Fibroblast of mammary gland (primary cell): ENCODE measurements at places on chromosomes 1 and 21.
A peak's percentile ranks its signal among the peaks of the same experiment; 100 is the strongest.

DNA sequence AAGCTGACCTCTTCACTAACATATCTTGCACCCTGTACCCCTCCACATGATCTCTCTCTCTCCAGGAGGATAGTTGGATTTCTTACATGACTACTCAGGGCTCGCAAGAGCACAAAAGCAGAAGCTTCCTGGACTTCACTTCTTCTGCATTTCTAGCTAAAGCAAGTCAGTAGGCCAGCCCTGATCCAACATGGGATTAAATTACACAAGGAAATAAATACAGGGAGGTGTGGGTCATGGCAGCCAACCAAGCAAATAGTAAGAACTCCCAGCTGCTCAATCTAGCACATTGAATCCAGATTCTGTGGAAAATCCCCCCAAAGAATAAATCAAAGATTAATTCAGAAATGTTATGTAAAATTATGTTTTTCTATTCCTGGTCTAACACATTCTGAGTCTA lies 33.3 kb downstream of the KLHDC7A start:
- DNase-seq: no peak

DNA sequence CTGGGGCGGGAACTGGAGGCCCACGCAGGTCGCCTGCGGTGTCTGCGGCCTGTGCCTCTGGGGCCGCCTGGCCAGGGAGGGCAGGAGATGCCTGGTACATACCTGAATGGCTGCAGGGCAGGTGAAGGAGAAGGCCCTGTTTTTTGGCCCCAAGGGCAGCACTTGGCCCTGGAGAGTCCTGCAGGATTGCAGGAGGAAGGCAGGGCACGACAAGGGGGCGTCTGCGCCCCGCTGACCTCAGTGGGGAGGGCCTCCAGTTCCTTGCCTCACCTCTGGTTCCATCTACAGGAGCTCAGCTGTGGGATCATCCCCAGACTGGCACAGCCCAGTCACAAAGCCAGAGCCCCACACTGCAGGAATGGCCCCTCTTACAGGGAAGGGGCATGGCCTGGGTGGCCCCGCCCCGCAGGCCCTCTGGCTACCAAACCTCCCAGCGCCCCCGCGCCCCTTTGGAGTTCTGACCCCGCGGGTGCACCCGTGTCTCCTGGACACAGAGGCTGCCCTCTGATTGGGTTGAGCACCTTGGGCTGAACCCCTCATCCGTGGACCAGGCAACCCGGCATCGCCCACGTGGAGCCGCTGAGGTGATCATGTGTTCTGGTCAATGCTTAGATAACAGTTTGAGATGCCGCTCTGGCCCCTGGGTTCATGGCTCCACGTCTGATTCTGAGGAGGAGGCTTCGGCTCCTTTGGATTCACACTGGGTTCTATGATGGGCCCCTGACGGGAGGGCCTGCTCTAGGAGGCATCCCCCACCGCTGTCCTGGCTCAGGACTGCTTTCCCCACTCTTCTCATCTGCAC lies 1.3 kb upstream of the PEX10 start:
- no peak for DNase-seq

- no peak for DNase-seq
Measured at GRCh38 chr1:229223498-229223897, 47.4 kb upstream of the RAB4A start.

DNA sequence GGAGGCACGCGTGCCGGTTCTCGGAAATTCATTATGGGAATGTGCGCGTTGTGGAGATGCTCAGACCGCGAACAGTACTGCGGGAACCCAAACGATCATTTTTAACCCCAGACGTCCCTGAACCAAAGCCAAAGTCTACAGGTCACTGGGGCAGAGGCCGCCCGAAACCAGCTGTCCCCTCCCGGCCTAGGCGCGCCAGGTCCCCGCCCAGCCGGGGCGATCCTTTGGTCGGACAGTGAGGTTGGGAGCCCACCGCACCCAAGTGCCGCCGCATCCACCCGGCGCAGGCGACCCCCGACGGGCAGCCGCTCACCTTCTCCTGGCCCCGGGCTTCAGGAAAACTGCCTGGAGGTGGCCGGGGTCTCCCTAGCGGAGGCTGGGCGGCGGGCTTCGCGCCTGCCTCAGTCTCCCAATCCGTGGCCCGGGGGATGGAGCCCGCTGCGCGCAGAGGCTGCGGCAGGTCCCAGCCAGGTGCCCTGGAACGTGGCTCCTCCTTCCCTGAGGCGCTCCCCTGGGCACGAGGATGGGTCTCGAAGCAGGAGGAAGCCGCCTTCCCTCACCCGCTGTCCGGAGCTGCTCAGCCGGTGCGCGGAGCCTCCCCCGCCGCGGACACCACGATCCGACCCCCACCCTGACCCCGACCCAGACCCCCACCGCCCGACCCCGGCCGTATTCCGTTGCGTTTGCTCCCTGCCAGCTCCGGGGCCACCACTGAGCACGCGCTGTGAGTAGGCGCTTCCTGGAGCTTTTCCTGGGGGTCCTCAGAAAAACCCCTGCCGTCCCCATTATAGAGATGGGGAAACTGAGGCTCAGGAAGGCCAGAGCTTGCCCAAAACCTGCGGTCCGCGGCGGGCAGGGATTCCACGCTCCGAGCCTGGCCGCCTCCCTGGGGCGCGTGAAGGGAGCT lies 8.1 kb upstream of the SLX9 start:
- DNase-seq: no peak

DNA sequence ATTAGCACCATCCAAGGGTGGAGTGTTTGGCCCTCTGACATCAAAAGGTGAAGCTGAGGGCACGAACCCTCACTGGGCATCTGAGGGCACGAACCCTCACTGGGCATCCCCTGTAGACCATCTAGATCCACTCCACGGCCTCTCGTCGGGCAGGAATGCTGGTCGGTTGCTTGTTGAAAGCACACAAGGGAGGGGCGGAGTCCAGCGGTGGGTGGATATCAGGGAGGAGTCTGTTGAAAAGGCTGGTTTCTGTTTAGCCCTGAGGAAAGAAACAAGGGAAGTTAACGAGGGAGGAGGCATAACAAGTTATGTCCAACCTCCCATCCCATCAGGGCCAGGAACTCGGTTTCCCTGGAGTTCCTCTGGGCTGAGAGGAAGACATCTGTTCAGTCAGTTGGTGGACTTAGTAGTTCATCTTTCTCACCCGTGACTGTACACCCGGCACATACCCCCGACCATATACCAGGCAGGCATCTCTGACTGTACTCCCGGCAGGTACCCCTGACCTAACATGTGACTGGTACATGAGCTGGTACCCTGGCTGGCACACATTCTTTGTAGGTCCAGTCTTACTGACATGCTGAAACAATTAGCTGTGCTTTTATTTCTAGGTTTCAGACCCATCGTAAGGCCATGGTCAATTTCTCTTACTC lies 32.1 kb upstream of the PDE9A start:
- peak; percentile 49 for DNase-seq

- peak; percentile 40 for DNase-seq
Measured at GRCh38 chr1:183164340-183164739, 21.7 kb upstream of the LAMC2 start.

DNA sequence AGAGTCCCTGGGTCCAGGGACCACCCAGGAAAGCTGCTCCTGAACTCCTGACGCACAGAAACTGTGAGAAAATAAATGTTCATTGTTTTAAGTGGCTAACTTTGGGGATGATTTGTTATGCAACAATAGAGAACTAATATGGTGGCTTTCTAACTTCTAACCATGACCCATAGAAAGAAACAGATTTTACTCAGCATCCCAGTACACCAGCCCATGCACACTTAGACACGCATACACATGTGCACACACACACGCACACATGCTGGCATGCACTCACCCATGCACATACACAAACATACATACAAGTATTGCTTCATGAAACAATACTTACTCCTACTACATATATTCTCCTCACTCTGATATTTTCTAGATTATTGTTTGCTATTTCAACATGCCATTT lies 57.1 kb downstream of the NID1 start:
- DNase-seq: no peak

DNA sequence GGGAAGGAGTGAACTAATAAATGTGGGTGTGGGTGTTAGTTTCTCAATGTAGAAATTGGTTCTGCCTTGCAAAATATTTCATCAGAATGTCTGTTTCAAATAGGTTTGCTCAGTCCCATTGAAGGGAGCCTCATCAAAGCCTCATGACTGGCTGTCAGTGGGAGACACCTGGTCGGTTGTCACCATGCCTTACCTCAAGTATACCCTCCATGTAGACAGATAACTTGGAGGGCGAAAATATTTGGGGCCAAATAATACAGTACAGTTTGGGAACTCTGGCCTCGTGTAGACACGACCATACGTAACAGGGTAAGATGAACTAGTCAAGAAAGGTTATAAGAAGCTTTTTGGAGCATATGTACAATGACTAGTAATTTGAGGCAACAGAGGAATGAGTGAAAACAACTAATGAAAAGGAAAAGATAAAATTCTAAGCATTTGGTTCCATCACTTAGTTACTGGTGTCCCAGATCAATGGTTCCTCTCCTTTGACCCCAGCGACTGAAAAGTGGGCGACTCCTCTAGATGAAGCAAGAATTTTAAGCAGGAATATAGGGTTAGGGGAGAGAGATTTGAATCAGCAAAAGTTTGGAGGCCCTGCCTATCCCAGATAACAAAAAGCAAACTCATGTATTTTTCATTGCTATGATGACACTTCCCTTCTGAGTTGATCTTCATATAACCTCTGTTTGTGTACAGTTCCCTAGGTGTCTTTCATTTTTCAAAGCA lies 163.9 kb downstream of the LRRC40 start:
- DNase-seq: no peak

DNA sequence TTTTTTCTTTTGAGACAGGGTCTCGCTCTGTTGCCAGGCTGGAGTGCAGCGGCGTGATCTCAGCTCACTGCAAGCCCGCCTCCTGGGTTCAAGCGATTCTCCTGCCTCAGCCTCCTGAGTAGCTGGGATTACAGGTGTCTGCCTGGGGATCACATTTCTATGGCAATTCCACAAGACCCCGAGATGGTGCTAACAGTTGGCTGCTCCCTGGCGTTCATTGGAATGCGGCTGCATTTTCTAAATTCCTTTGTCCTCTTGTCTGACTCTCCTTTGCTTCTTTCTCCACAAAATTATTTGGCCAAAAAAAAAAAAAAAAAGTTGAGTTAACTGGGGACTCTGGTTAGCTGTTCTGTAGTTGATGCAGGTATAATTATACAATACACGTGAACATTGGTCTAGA lies 176.4 kb downstream of the ETS2 start:
- DNase-seq: no peak

- DNase-seq: no peak
Measured at GRCh38 chr1:238767321-238767720, 619.0 kb upstream of the CHRM3 start.

DNA sequence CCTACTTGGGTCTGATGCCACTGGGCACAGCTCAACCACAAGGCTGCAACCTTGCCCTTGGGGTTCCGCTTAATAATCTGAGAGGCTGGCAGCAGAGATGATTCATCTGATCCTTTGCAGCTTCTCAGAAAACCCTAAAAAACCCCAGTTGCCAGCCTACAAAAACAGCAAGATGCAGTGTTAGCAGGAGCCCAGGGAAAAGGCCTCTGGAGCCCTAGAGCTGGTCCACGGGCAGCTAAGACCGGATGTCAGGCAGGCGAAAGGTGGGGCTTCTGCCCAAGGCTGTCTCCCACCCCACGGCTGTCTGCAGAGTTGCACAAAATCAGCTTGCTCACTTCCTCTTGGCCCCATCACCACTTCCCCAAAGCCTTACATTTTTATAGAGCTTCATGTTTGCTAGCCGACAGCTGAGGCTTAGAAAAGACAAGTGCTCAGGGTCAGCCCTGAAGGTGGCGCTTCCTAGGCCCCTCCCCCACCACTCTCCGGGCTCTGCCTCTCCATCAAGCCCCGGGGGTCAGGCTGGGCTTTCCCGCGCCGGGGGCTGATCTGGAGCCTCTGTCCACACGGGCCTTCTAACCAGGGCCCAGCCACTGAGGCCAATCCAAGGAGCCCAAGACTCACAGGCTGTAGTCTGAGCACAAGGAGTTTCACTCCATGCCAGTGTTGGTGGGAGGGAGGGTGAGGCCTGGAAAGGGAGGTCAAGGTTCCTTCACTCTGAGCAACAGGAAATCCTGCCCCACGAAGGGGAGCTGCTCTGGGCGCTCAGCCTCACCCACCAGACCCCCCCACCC lies 4.2 kb upstream of the ADORA3 start:
- peak; percentile 55 for DNase-seq

DNA sequence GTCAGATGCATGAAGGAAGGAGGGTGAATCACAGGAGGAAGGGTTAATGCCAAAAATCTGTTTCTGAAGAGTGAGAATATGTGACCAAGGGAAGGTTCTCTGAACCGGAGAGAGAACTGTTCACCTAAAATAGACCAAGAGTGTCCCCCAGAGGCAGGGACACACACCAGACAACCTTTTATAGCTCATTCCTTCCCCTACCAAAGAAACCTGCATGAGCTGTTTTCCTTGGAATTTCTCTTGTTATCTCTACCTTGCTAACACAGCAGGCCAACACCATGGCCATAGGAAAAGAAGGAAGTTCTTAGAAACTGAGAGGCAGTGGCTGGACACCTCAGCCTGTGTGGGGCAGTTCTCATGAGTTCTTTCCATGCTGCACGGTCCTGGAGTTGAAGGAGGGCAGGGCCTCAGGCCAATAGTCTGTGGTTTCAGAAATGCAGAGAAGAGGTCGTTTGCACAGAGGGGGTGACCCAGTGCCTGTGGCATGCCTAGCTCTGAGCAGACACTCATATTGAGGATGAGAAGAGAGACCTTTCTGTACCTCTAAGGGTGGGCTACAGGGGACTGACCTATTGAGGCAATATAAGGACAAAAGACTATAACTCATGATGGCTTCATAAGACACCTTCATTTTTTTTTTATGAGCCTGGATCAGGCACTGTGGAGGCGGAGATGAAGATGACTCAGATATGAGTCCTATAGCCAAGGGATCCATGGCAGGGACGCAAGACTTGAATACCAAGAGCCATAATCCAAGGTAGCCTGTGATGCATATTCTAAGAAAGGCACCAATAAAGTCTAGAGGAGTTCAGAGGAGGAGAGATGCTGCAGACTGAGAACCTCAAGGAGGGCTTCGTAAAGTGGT lies 39.4 kb downstream of the IGFN1 start:
- DNase-seq: peak; percentile 86

DNA sequence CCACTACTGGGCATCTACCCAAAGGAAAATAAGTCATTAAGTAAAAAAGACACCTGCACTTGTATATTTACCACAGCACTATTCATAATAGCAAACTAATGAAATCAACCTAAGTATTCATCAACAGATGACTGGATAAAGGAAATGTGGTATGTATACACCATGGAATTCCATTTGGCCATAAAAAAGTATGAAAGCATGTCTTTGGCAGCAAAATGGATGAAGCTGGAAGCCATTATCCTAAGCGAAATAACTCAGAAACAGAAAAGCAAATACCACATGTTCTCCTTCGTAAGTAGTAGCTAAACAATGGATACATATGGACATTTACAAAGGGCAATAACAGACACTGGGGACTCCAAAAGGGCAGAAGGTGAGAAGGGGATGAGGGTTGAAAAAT lies 485.7 kb upstream of the BRINP3 start:
- no peak for DNase-seq

GRCh38 chr1:171484760-171485374 lies 463 bp upstream of the PRRC2C start:
- DNase-seq: no peak

DNA sequence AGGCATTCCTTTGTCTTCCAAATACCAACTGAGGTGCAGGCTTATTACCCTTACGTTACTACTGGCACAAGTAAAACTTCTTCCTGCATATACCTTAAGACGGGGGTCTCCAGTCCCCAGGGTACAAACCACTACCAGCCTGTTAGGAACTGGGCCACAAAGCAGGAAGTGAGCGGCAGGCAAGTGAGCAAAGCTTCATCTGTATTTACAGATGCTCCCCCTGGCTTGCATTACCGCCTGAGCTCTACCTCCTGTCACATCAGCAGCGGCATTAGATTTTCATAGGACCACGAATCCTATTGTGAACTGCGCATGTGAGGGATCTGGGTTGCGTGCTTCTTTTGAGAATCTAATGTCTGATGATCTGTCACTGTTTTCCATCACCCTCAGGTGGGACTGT lies 113.1 kb downstream of the SLC45A1 start:
- no peak for DNase-seq

GRCh38 chr1:161033751-161034150 lies 5.0 kb downstream of the TSTD1 start:
- DNase-seq: no peak
